Activated CD8-positive, alpha-beta memory T cell treated with anti-CD3 and anti-CD28 coated beads for 4 hours (primary cell): ENCODE measurements at places on chromosomes 4 and X.

DNA sequence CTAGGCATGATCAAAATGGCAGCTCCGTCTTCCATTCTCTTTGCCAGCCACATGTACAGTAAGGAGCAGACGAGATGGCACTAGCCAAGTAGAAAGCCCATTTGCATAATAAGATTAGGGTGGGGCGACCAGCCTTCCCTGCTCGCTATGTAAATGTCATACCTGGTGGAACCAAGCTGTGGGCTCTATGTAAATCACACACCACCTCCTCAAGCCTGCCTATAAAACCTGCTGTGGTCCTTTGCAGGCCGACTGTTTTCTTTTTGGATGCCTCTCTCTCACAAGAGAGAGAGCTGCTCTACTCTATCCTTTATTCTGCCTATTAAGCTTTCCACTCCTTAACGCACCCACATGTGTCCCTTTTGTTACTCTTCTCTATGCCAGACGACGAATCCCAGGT is 1472.7 kb downstream of the ARAP2 start:
- DNase-seq: no peak

DNA sequence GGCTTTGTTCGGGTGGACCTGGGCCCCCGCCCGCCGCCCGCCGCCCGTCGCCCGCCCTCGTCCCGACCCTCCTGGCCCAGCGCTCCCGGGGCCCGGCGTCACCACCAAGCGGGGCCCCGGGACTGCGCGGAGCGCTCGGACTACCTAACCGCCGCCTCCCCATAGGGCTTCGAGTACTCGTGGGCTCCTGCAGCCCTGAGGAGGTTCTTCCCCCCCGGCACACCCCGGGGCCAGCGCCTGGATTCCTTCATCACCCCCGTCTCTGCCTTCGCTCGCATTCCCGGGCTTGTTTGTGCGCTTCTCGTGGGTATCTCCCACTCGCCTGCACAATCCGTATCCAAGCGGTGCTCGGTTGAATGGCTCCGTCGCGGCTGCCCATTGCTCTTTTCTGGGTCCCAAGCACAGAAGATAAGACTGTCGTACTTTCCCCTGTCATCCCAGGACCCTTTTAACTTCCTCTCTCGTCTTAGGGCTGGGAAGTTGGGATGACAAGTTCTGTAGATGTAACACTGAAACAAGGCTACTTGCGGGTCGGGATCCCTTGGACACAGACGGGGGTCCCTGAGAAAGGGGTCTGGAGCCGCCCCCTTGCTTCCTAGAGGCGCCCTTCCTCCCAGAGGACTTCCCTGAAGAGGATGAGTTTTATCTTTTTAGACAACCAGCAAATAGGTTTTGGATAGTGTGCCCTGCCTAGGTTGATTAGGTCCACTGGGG is 565 bp downstream of the MOB1B start:
- no peak for DNase-seq

GRCh38 chrX:40684092-40684491 is 36.7 kb upstream of the CXorf38 start:
- DNase-seq: no peak

GRCh38 chr4:52366191-52366590 is 292.9 kb downstream of the USP46 start:
- DNase-seq: no peak

- no peak for DNase-seq
Observed at GRCh38 chrX:65488495-65488894, 46.1 kb downstream of the LAS1L start.

- DNase-seq: no peak
Observed at GRCh38 chrX:45571453-45571852, 370.8 kb upstream of the DIPK2B start.

DNA sequence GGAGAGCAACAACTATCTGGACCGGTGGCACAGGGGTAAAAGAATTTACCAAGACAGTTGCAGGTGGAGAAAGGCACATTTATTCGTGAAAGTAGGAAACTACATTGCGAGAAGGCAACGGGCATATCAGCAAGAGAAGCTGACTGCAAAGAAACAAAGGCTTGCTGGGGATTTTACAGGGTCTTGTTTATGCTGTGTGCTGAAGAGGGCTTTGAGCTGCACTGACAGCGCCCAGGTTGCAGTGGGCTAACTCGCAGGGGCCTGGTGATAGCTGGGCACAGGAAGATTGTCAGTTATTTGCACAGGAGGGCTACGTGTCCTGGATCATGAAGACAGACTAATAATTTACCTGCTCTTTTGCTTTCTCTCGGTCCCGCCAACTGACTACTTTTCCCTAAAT is 10.7 kb downstream of the TLR3 start:
- DNase-seq: no peak

GRCh38 chr4:58214376-58214775 is 1104.2 kb upstream of the IGFBP7 start:
- no peak for DNase-seq

DNA sequence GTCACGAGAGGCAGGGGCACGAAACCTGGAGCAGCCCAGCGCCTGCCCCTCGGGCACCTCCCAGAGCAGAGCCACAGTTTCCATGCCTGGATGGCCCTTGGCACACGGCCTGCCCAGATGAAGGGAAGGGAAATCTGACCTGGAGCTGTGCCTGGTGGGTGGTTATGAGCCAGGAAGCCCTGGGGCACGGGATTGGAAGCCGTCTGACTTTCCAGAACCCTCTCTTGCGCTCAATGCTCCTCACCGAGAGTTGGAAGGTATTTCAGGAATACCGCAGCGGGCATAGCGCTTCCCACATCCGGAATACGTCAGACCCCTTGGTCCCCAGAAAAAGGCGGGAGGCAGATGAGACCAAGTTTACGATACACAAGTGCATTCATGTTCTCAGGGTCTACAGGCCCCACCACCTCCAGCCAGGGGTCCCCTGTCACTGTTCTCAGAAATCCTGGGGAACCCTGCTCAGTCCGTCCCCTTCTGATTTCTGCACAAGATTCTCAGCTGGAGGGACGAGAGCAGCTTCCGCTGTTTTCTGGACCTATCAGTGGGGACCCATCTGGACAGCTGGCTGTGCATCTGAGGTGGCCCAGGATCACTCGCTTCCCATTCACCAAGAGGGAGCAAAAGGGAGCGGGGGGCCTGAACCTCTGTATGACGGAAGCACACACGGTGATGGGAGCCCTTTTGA is 172.9 kb downstream of the AFAP1 start:
- DNase-seq: no peak

DNA sequence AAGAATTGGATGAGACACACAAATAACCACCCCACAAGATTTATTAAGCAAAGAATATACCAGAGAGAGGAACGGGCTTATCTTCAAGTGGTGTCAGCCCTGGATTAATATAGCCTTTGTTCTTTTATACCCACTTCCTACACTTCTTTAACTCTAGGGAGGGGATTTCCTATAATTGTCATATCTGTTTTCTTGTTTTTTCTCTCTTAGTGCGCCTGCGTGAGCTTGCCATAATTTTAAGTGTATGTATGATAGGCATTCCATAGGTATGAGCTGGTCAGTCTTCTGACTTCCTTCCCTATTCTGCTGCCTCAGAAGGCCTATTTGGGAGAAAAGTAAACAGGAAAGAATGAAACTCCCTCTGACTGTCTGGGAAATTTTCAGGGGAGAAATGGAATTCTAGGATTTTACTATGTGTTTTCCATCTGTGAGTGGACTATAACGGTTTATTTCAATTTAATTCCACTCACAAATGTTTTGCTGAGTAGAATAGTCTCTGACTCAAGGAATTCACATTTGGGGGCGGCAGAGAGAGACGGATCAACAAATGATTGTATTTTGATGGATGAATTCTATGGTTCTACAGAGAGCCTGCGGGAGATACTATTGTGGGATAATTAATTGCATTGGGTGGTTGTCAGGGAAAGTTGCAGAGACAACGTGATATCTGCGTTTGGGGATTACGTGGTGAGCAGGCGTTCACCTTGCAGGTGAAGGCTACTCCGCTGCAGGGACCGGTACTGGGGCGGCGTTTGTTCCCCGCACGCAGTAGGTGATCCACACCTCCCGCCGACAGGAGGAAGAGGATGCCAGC is 626 bp upstream of the CEP135 start:
- no peak for DNase-seq

DNA sequence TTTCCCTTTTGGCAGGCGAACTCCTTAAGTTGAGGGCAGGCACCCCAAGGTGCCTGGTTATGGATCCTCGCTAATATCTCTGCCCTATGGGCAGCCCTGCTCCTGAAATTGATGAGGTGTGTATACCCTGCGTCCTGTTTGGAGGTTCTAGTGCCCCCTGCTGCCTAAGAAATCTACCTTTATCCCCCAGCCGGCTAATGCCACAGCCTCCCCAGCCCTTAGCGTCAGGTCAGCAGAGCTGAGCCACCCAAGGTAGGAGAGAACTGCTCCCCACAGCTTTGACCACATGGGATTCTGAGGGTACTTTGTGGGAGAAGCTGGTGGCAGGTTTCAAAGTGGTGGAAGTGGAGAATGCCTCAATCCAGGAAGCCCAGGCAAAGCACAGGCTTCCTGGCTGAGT is 50.8 kb downstream of the ANAPC4 start:
- DNase-seq: no peak

DNA sequence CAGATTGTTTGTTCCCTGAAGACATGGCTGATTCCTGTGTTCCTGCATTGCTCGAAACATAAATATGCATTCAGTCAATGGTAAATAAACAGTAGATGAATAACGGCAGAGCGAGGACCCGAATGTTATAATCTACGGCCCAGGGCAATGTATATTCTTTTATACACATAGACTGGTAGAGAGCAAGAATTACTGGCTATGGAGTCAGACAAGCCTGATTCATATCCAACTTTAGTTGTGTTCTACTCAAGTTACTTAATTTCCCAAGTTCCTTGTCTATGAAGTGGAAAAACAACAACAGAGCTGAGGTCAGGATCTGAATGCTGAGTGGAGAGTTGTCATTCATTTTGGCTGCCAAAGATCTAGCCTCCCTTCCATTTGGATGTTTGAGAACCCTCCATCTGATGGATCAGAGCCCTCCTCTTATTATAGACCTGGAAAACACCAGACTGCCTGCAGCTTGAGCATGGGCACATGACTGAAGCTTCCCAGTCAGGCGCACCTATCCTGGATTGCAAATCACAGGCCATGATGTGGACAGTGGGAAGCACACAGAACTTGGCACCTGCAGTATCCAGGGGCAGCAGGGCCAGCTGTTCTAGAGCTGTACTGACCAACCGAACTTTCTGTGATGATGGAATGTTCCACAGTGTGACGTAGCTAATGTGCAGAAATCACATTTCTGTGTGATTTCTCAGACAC is 80.1 kb downstream of the FAM184B start:
- no peak for DNase-seq

DNA sequence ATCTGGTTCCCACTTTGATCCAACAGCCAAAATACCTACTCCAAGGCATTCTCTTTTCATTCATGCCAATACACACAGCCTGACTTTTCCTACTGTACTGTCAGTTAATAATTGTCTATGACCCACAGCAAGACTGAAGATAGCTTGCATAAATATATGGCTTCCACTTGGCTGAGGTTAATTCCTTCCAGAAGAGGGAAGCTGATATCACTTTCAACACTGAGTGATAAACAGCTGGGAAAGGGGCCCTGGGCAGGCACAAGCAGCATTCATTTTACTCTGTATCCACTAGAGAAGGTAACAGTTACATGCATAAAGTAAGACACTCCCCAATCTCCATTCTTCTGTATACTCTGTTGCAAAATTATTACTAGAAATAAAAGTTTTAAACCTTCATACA is 200.2 kb upstream of the UGT8 start:
- no peak for DNase-seq

- no peak for DNase-seq
Observed at GRCh38 chr4:79429113-79429903, 21.3 kb upstream of the GK2 start.

GRCh38 chr4:62096881-62097280 is 896.8 kb downstream of the ADGRL3 start:
- no peak for DNase-seq

DNA sequence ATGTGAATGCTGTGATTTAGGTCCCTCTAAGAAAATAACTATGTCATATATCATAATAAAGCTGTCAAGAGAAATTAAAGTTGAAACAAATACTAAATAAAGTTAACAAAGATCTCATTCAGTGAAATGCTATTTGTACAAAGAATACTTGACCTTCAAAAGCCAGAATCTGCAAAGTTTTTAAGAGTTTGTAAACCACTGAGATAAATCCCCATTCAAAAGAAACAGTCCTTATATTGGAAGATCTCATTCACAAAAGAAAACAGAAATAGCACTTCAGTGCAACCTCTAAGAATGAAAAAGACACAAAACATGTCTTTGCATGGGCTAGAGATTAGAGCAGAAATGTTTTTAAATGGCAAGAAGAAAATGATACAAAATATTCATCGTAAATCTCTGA is 149.1 kb upstream of the USP38 start:
- no peak for DNase-seq

- DNase-seq: peak; percentile 56
Observed at GRCh38 chr4:108030332-108030731, 40.6 kb downstream of the HADH start.

DNA sequence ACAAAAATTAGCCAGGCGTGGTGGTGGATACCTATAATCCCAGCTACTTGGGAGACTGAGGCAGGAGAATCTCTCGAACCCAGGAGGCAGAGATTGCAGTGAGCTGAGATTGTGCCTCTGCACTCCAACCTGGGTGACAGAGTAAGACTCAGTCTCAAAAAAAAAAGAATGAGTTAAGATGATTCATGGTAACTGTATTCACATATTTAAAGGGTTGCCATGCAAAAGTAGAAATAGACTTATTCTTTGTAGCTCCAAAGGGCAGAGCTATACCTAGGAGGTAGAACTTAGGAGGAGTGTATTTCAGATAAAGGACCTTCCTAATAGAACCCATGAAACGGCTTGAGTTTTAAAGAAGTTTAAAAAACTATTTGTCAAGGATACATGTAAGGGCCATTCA is 104.3 kb upstream of the IL13RA1 start:
- no peak for DNase-seq

GRCh38 chrX:30181353-30181752 is 34.0 kb upstream of the MAGEB2 start:
- DNase-seq: no peak

GRCh38 chr4:81214144-81214880 is 710 bp downstream of the PRKG2 start:
- DNase-seq: no peak

DNA sequence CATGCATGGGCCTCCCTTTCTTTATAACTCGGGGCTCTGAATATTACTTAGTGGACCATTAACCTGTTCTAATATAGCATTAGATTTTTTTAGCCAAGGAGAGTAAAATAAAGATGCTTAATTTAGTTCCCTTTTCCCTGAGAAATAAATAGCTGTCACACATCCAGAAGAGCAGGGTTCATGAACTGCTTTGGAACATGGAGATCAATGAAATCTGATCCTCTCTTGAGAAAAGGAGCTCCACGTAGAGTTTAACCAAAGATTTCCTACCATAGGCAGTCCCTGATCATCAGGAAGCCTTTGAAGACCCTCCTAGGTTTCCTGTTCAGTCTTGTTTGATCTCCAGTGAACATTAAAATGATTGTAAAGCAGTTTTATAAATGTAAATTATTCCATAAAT is 8.5 kb upstream of the PCDH19 start:
- DNase-seq: no peak
